ENCODE measurements at places on chromosomes 4 and X. TPM values are rescaled to one million over a fixed set of nuclear protein-coding genes. Genes with fewer than 3 reads are reported as not detected.

GRCh38 chrX:39431893-39432292 is 630.6 kb downstream of the MID1IP1 start:
- H3K36me3 ChIP-seq, result peaks cover 5% of the 10 kb centered on the region
- no peak overlapping the region for H3K4me3 ChIP-seq
- peak overlapping the region; percentile 62 for H3K27ac ChIP-seq
- H3K4me1 ChIP-seq, result peaks cover 39% of the 10 kb centered on the region

- peak overlapping the region; percentile 63 for H3K27ac ChIP-seq
- H3K4me3 ChIP-seq, result peak overlapping the region; percentile 26
- no peaks in the 10 kb centered on the region for H3K27me3 ChIP-seq
- H3K4me1 ChIP-seq, result peaks cover 4% of the 10 kb centered on the region
- DNase-seq, result peak; percentile 64
Measured at GRCh38 chrX:119502727-119503483, 34.7 kb downstream of the SLC25A5 start.

DNA sequence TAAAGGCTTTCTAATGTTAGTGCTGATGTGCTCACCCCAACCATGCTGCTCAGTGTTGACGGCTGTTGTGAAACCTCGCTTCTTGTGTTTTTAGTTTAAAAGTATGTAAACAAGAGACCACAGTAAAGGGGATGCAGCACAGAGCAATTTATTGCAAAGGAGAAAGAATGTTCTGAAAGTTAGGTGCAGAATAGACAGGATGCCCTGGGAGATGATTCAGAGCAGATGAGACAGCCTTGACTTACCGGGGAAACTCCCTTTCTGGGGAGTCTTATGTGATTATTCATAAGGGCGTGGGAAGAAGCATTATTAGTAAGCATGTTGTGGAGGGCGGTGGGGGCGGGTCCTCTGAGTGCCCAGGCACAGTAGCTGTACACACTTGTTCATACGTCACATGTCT is 47.7 kb downstream of the EVC start:
- peak; percentile 67 for DNase-seq
- H3K4me3 ChIP-seq, result peak overlapping the region; percentile 7
- H3K27ac ChIP-seq, result peak overlapping the region; percentile 54
- H3K27me3 ChIP-seq, result no peaks in the 10 kb centered on the region

The PHKA1 gene
- 9.9 TPM for total RNA-seq

DNA sequence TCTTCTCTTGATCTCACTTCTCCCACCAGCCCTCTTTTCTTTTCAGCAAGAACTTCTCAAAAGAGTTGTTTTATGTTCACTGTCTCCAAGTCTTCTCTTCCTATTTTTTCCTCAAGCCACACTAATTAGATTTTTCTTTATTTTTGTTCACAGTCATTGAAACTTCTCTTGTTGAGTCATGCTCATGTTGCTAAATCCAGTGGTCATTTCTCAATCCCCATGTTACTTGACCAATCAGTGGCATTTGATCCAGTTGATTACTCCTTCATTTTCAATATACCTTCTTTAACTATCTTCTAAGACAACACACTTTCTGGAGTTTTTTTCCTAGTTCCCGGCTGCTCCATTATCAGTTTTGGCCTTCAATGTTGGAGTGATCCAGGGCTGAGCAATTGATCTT is 103.1 kb upstream of the LSM6 start:
- peaks cover 13% of the 10 kb centered on the region for H3K27me3 ChIP-seq
- H3K4me1 ChIP-seq, result no peaks in the 10 kb centered on the region
- DNase-seq, result no peak

DNA sequence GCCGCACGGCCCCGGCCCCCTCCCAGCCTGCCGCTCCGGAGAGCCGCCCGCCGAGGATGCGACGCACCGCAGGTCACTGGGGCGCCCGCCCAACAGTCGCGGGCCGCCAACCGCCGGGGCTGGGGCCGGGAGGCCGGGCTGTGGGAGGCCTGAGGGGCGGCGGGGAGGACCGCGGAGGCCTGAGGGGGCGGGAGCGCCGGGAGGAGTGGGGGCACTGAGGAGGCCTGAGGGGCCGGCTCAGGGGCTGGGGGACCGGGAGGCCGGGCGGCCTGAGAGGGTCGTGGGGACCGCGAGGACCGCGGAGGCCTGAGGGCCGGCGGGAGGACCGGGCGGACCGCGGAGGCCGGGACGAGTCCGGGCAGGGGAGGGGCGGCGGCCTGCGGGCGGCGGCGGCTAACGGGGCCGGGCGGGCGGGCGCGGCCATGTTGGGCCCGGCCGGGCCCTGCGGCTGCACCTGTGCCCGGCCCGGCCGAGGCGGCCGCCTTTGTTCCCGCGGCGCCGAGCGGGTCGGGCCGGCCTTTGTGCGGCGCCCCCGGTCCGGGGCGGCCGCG is 353 bp downstream of the NSD2 start:
- H3K4me3 ChIP-seq, result peak overlapping the region; percentile 39
- no peak for DNase-seq
- no peak overlapping the region for H3K27ac ChIP-seq
- peaks cover 9% of the 10 kb centered on the region for H3K36me3 ChIP-seq
- no peaks in the 10 kb centered on the region for H3K27me3 ChIP-seq

- no peak for DNase-seq
- H3K27ac ChIP-seq, result no peak overlapping the region
- no peaks in the 10 kb centered on the region for H3K36me3 ChIP-seq
- H3K4me1 ChIP-seq, result no peaks in the 10 kb centered on the region
- H3K4me3 ChIP-seq, result no peak overlapping the region
Measured at GRCh38 chr4:40846532-40846931, 96.8 kb downstream of the NSUN7 start.

GRCh38 chrX:23373129-23373804 is 38.6 kb downstream of the PTCHD1 start:
- H3K4me3 ChIP-seq, result no peak overlapping the region
- H3K27me3 ChIP-seq, result no peaks in the 10 kb centered on the region
- H3K27ac ChIP-seq, result no peak overlapping the region
- no peak for DNase-seq

- no peaks in the 10 kb centered on the region for H3K4me1 ChIP-seq
- H3K36me3 ChIP-seq, result no peaks in the 10 kb centered on the region
- H3K27ac ChIP-seq, result no peak overlapping the region
Measured at GRCh38 chr4:48254381-48255071, 15.1 kb downstream of the TEC start.

GRCh38 chrX:110692866-110693265 is 102.8 kb downstream of the CHRDL1 start:
- no peaks in the 10 kb centered on the region for H3K27me3 ChIP-seq
- H3K4me1 ChIP-seq, result no peaks in the 10 kb centered on the region
- H3K4me3 ChIP-seq, result no peak overlapping the region
- no peaks in the 10 kb centered on the region for H3K36me3 ChIP-seq

The UNC5C gene
- total RNA-seq, result not detected

DNA sequence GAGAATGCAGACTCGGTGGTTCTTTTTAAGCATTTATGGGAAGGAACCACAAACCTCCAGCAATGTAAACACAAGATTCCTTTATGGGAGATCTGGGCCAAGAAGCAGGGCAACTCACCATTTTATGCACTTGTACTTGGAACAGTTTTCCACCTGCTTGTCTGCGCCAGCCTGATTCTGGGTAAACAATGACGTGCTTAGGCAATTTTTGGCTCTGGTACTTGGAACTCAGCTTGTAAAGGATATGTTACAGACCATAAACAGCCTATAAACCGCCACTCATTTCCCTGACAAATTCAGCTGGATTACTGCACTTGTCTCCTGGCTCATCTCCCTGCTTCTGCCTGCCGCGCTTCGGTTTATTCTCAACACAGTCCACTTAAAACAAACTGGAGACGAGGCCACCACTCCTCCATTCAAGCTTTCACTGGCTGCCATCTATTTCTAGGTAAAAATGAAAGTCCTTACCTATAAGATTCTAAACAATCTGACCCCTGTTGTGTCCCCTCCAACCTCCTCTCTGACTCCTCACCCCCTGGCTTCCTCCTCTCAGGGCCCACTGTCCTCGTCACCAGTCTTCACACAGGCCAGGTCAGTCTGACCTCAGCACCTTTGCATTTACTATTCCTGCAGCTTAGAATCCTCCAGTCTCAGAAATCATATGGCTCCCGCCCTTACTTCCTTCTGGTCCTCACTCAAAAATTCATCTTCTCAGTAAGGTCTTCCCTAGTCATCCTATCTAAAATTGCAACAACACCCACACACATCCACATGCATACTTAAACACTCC is 205.9 kb upstream of the GALNT7 start:
- H3K27me3 ChIP-seq, result no peaks in the 10 kb centered on the region
- H3K4me3 ChIP-seq, result no peak overlapping the region
- H3K4me1 ChIP-seq, result no peaks in the 10 kb centered on the region
- DNase-seq, result no peak

DNA sequence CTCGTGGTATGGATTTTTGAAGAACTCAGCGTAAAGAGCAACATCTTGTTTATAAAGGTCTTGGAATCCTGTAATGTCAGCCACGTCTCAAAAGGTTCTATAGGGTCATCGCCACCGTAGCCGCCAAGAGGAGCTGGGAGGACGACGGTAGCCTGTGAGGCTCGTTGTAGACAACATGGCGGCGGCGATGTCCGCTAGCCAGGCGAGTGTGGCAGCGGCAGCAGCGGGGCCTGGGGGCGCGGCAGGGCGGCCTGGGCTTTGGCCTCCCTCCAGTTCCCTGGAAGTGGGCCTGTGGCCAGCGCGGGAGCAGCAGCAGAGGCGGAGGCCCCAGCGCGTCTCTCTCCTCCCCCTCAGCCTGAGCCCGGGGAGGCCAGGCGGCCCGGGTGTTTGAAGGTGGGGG is 143.5 kb upstream of the PBDC1 start:
- no peaks in the 10 kb centered on the region for H3K36me3 ChIP-seq
- no peaks in the 10 kb centered on the region for H3K4me1 ChIP-seq
- H3K27ac ChIP-seq, result no peak overlapping the region
- no peaks in the 10 kb centered on the region for H3K27me3 ChIP-seq
- DNase-seq, result no peak
- no peak overlapping the region for H3K4me3 ChIP-seq

GRCh38 chr4:153026591-153027346 is 90.6 kb downstream of the FHDC1 start:
- peaks cover 5% of the 10 kb centered on the region for H3K27me3 ChIP-seq
- no peak overlapping the region for H3K4me3 ChIP-seq

The PRDM5 gene
- not detected for total RNA-seq

GRCh38 chrX:115373308-115373707 is 83.8 kb downstream of the LUZP4 start:
- H3K27ac ChIP-seq, result no peak overlapping the region
- DNase-seq, result no peak
- H3K36me3 ChIP-seq, result no peaks in the 10 kb centered on the region
- no peaks in the 10 kb centered on the region for H3K27me3 ChIP-seq
- no peaks in the 10 kb centered on the region for H3K4me1 ChIP-seq

- peak overlapping the region; percentile 93 for H3K27ac ChIP-seq
- H3K4me3 ChIP-seq, result peak overlapping the region; percentile 96
- DNase-seq, result no peak
- H3K4me1 ChIP-seq, result peaks cover 24% of the 10 kb centered on the region
- no peaks in the 10 kb centered on the region for H3K27me3 ChIP-seq
Measured at GRCh38 chrX:48475296-48475695, 703 bp upstream of the FTSJ1 start.

The P2RY10 gene
- 34.1 TPM for total RNA-seq

The IL3RA gene
- 3.4 TPM for total RNA-seq

- peaks cover 3% of the 10 kb centered on the region for H3K36me3 ChIP-seq
- no peak overlapping the region for H3K27ac ChIP-seq
- H3K27me3 ChIP-seq, result no peaks in the 10 kb centered on the region
- H3K4me3 ChIP-seq, result no peak overlapping the region
Measured at GRCh38 chrX:139892512-139892911, 40.3 kb downstream of the ATP11C start.

DNA sequence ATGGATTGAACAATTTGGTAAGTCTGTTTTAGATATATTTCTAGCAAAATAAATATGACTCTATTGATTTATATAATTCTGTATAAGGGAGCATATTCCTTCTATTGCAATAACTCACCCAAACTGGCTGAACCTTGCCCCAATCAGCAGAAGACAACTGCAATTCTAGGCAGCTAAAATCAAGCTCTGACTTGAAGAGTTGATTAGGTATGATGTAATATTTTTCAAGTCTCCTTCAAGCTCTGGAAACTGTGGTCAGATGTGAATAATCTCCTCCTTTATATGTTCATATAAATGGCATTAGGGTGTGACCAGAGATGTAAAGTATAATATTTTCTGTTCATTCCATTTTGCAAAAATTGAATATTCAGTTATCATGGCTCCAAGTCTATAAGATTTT is 8.2 kb downstream of the RASSF6 start:
- no peaks in the 10 kb centered on the region for H3K36me3 ChIP-seq
- peaks cover 2% of the 10 kb centered on the region for H3K4me1 ChIP-seq
- no peak overlapping the region for H3K27ac ChIP-seq

- DNase-seq, result no peak
- no peaks in the 10 kb centered on the region for H3K27me3 ChIP-seq
- H3K4me1 ChIP-seq, result no peaks in the 10 kb centered on the region
- H3K27ac ChIP-seq, result no peak overlapping the region
- H3K4me3 ChIP-seq, result no peak overlapping the region
Measured at GRCh38 chrX:119158226-119158625, 30.6 kb upstream of the KIAA1210 start.

GRCh38 chr4:154622598-154622997 is 10.1 kb upstream of the FGG start:
- H3K27ac ChIP-seq, result no peak overlapping the region
- H3K27me3 ChIP-seq, result peaks cover 25% of the 10 kb centered on the region
- H3K36me3 ChIP-seq, result no peaks in the 10 kb centered on the region
- H3K4me3 ChIP-seq, result no peak overlapping the region
- H3K4me1 ChIP-seq, result peaks cover 3% of the 10 kb centered on the region

GRCh38 chr4:3302173-3302785 is 9.5 kb downstream of the RGS12 start:
- DNase-seq, result peak; percentile 93
- peaks cover 32% of the 10 kb centered on the region for H3K27me3 ChIP-seq
- peaks cover 34% of the 10 kb centered on the region for H3K4me1 ChIP-seq
- H3K36me3 ChIP-seq, result no peaks in the 10 kb centered on the region
- H3K27ac ChIP-seq, result peak overlapping the region; percentile 42
- peak overlapping the region; percentile 82 for H3K4me3 ChIP-seq

DNA sequence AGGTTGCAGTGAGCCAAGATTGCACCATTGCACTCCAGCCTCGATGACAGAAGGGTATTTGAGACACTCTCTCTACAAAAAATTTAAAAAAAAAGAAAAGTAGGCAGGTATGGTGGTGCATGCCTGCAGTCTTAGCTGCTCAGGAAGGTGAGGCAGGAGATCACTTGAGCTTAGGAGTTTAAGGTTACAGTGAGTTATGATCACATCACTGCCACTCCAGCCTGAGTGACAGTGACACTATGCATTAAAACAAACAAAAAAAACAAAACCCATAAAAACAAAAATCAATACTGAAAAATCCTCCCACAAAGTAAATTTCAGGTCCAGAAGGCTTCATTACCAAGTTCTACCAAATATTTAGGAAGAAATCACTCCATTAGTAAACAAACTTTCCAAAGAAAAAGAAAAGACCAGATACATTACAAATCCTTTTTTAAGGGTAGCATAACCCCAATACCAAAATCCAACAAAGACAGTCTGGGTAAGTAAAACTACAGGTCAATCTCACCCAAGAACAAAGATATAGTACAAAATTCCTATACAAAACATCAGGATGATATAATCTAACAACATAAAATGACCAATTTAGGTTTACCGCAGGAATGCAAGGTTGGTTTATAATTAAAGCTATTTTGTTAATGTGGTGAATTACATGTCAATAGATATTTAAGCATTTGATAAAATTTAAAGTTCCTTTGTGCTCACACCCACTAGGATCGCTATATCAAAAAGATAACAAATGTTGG is 11.7 kb downstream of the NELFA start:
- H3K36me3 ChIP-seq, result peaks cover 66% of the 10 kb centered on the region
- H3K27me3 ChIP-seq, result no peaks in the 10 kb centered on the region
- no peak overlapping the region for H3K27ac ChIP-seq

Data from activated CD4-positive, alpha-beta T cell treated with anti-CD3 and anti-CD28 coated beads, Interleukin-2, amount 10 ng/mL, durations not matched to agents 24 days and 14 days (primary cell).